ENCODE measurements at places on chromosomes 1 and 21.

- no peak for DNase-seq
Measured at GRCh38 chr1:39854738-39855137, 28.6 kb downstream of the TRIT1 start.

GRCh38 chr21:26443867-26444266 is 129.2 kb downstream of the CYYR1 start:
- no peak for DNase-seq

- DNase-seq: no peak
Measured at GRCh38 chr1:209875515-209875914, 47.7 kb downstream of the UTP25 start.

- peak; percentile 44 for DNase-seq
Measured at GRCh38 chr1:234730770-234731568, 121.0 kb upstream of the IRF2BP2 start.

GRCh38 chr1:209655411-209656231 is 3.4 kb upstream of the LAMB3 start:
- no peak for DNase-seq

- DNase-seq: no peak
Measured at GRCh38 chr1:26049531-26050247, 3.8 kb upstream of the SLC30A2 start.

GRCh38 chr1:233424779-233425178 is 97.3 kb downstream of the MAP3K21 start:
- no peak for DNase-seq

DNA sequence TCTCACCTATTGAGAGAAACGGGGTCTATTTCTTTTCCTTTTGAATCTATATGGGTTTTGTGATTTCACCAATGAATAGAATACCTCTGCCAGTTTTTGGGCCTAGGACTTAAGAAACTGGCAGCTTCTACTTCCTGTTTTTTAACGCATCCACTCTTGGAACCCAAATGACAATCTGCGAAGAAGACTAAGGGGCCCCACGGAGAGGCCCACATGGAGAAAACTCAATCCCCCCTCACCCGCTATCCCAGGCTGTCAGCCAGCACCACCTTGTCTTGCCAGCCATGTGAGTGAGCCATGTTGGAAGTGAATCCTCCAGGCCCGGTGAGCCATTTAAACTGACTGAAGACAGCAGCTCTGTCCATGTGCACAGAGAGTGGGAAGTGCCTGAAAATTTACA is 3.6 kb upstream of the HENMT1 start:
- DNase-seq: no peak

DNA sequence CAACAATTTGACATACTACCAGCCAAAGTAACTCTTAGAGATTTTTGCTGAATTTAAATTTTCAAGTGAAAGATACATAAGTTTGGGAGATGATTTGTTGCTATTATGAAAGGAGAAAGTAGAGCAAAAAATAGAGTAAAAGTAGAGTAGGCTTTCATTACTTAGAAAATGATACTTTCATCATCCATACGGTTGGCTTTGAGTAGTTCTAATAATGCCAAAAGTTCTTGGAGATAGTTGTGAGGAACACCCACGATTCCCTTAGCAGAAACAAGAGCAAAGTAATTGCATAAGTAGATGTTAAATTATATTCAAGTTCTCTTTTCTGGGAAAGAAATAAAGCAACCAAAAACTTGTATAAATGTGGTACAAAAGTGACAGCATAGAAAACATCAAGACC is 95.0 kb upstream of the VAV3 start:
- DNase-seq: no peak

GRCh38 chr1:214440219-214440965 is 111.0 kb downstream of the PTPN14 start:
- DNase-seq: no peak

DNA sequence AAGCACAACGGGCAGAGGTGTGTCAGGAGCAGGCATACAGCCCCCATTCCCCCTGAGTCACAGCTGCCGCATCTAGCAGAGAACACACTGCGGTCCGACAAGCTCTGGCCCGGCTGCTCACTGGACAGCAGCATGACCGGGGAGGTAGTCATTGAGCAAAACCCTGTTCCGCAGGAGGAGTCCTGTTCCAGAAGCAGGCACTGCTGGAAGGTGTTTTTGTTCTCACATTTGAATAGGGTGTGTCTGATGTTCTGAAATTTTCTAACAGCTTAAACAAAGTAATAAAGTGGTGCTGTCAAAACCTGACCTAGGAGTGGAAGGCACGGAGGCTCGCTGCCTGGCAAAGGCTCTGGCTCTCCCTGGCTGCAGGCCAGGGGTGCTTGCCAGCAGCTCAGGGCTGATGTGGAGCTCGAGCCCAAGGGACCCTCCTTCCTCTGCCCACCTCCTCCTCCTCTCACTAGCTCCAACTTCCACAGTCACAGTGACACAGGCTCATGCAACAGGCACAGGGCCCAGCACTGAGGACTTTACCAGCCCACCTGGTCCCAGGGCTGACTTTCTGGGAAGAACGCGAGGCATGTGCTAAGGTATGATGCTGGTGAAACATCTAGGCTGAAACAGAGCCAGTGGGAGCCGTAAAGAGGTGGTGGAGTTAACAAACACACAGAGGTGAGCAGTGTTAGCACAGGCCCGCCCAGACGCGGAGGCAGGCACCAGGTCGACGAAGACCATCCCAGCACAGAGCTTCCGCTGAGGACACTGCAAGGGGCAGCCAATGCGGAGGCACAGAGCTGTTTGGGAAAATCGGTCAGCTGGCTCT is 118.6 kb upstream of the IFFO2 start:
- DNase-seq: no peak

- no peak for DNase-seq
Measured at GRCh38 chr21:44425307-44425894, 29.9 kb upstream of the LRRC3 start.

DNA sequence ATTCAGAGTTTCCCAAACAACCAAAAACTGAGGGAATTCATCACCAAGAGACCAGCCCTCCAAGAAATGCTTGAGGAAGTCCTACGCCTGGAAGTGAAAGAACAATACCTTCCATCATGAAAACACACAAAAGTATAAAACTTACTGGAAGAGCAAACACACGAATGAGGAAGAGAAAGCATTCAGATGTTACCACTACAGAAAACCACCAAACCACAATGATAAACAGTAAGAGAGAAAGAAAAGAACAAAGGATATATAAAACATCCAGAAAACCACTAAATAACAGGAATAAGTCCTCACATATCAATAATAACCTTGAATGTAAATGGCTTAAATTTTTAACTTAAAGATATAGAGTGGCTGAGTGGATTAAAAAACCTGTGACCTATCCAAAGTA is 58.5 kb upstream of the BCL10 start:
- no peak for DNase-seq

DNA sequence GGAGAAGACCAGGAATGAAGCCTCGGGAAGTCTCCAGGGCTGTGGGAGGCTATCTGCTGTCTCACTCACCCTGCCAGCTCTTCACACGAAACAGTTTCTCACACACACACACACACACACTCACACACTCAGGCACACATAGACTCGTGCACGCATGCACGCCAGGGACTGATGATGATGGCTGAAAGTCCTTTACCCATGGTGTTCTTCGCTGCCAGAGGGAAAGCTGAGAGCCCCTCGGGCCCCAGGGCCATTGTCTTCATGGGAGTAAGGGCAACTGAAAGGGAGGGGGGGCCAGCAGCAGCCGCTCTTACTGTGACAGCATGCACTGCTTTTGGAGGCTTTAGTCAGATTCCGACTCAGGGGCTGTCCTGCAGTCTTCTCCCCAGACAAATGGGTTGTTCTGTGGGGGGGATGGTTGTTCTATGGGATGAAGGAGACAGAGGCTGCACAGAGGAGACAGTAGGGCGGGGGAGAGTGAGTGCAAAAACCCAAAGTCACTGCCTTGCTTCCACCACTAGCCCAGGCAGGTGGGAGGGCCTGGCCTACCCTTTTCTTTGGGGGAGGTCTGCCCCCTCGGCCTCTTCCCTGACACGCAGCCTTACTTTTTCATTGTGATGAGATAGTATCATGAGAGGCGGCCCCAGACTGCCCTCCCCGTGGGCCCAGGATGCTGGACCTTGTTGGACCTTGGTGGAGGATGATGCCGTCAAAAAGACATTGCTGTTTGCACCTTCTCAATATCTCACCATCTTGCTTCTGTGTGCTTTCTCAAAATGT is 29.0 kb downstream of the STUM start:
- no peak for DNase-seq

- DNase-seq: no peak
Measured at GRCh38 chr1:52904927-52905698, 16.4 kb downstream of the ECHDC2 start.

DNA sequence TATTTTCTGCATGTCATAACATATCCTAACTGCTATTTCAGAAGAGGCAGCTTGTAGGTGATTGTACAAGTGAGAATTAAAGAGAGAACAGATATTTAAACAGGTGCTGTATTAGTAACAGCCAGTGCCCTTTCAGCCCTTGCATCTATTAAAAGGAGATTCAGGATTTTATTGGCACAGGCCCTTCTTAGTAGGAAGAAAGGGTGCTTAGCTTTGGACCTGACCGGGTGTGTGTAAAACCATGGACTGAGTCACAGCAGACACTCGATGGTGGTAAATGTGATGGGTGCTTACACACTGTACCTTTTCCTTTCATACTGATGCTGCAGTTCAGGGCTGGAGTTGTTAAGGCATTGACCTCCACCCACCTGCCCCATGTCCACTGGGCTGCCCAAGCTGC is 12.7 kb upstream of the CD101 start:
- no peak for DNase-seq

DNA sequence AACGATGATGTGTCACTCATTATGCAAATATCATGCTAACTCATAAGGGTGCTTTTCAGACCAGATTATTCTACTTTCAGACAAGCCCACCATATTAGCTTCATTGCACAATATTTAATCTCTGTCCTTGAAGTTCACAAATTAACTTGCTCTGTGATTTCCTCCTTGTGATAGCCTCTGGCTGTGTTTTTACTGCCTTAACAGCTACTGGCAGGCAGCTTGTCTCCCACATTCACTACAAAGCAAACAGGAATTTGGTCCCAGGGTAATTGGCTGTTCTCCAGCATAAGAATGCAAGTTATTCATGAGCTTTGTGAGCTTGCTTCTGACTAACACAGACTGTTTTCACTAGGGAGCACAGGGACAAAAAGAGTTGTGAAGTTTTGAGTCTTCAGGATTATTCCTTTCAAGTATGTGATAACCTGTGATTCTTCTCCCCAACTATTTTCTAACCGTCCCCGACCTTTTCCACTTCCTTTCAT is 87.9 kb upstream of the HMCN1 start:
- DNase-seq: no peak

- no peak for DNase-seq
Measured at GRCh38 chr1:185938396-185938795, 204.2 kb downstream of the HMCN1 start.

DNA sequence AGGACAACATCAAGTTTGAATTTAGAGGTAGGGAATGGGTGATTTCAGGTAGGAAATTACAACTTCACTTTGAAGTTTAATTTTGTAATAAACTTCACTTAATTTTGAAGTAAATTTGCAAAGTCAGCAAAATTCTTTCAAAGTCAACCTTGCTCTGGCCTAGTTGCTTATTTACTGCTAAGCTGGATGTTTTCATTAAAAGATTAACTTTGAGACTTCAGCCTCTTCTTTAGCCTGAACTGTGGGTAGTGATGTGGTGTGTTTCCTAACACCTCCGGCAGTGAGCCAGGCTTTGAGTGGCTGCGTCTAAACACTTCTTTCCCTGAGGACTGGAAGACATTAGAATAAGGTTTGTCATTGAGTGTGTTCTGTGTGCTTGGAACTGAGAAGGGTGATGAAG is at the start of gene HAO2:
Gene HAO2 (plus strand): TSS at position 232 of the 400 bp plus-strand sequence. CDS start 12,301 bp downstream, outside the sequence.
- no peak for DNase-seq

GRCh38 chr1:21368515-21369289 is 71.2 kb upstream of the NBPF3 start:
- peak; percentile 38 for DNase-seq

DNA sequence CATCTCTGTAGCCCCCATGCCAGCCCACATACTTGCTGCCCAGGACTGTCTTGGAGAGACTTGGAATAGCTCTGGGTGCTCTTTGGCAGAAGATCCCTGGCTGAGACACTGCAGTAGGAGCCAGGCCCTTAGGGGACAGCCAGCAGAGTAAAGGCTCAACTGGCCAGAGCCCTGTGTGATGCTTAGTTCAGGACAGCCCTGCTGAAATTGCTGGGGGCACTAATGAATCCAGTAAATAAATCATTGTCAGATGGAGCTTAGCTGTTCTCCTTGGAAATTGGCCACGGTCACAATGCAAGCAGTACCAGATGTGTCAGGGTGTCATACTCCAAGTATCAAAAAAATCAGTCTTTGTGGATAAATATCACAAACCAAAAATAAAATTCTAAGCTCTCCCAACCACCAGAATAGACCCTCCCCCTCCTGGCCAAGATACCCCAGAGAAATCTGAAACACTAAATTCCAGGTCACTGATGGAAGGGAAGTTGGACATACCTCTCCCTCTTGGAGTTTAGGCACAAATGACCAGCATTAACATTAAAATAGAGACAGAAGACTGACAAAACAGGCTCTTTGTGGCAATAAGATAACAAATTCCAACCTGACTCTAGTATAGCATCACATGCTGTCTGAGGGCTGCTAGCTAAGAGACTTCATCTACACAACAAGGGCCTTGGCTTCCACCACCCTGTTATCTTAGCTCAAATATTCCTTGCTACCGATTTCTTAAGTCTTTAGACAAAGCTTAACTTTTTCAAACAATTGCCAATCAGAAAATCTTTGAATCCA is 83.2 kb upstream of the DNAH14 start:
- no peak for DNase-seq

DNA sequence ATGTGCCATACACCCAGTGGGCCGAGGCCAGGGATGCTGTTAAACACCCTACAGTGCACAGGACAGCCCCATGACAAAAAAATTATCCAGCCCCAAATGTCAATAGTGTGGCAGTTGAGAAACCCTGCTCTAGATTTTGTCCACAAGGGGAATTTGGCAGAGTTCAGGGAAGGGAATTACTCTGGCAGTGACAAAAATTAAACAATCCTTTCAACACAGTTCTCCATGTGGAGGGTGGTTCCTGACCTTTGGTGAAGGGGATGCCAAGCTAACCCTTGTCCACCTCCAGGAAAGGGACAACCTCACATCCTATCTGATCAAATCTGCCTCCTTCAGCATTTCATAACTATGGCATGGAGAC is 28.4 kb upstream of the CD84 start:
- DNase-seq: no peak

DNA sequence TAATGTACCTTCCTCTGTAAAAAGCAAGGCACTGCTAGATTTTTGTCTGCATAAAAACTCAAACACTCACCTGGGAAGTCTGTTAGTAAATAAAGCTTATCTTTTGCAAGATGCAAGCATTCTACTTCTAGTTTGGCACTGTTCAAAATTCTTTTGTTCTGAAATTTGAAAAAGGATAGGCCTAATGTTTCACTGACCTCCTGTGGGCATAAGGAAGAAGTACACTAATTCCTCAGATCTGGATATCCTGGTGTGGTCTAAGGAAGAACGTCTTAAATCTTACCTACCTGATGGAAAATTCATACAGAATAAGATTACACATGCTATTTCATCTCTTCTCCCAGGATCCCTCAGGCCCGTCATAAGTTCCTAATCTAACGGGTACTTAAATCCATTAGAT is 93.5 kb upstream of the CAMK1G start:
- no peak for DNase-seq

All from stimulated activated naive CD4-positive, alpha-beta T cell treated with Interleukin-2 at 50 U/mL for 16 hours (primary cell).